ENCODE measurements at places on chromosomes 7 and 10. TPM values are rescaled to one million over a fixed set of nuclear protein-coding genes. Genes with fewer than 3 reads are reported as not detected.

- H3K36me3 ChIP-seq = peaks cover 29% of the 10 kb centered on the region
- H3K27ac ChIP-seq = no peak overlapping the region
- no peak overlapping the region for H3K4me3 ChIP-seq
- DNase-seq = no peak
- H3K4me1 ChIP-seq = peaks cover 7% of the 10 kb centered on the region
Observed at GRCh38 chr7:36928311-36928710, 204.0 kb upstream of the AOAH start.

- H3K27ac ChIP-seq = no peak overlapping the region
- H3K4me3 ChIP-seq = no peak overlapping the region
- H3K27me3 ChIP-seq = peaks cover 5% of the 10 kb centered on the region
- no peaks in the 10 kb centered on the region for H3K4me1 ChIP-seq
Observed at GRCh38 chr10:34824870-34825269, 9.8 kb upstream of the PARD3 start.

DNA sequence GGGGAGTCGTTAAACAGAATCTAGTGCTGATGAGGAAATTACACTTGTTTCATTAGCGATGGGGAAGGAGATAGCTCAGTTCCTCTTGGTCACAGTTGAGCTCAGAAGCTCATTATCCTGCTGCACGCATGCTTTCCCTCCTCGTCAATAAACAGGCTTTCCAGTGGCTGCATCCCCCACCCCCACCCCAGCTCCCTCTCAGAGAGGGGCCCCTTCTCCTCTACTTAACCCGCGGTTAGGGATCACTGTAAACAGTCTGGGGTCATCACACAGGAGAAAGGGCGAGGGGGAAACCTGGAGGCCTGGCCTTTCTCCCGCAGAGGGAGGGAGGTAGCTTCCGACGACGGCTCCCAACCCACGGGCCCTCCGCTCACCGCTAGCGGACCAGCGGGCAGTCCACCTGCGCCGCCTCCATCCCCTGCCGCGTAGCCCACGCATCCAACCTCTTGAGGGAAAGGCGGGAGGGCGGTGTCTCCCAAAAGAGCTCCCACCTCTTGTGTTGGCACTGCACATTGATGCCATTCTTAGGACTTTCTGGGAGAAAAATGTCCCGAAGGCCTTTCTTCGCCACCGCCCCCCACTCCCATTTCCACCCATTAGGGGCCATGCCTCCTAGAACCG lies 80.8 kb downstream of the PAX2 start:
- no peaks in the 10 kb centered on the region for H3K36me3 ChIP-seq
- DNase-seq = no peak
- H3K27ac ChIP-seq = no peak overlapping the region
- peaks cover 11% of the 10 kb centered on the region for H3K4me1 ChIP-seq
- no peak overlapping the region for H3K4me3 ChIP-seq
- H3K27me3 ChIP-seq = peaks cover 77% of the 10 kb centered on the region

Gene SEMA3C
- not detected for total RNA-seq

GRCh38 chr7:117036836-117037235 lies 83.5 kb downstream of the ST7 start:
- no peak overlapping the region for H3K4me3 ChIP-seq
- DNase-seq = no peak
- no peak overlapping the region for H3K27ac ChIP-seq
- H3K36me3 ChIP-seq = no peaks in the 10 kb centered on the region

DNA sequence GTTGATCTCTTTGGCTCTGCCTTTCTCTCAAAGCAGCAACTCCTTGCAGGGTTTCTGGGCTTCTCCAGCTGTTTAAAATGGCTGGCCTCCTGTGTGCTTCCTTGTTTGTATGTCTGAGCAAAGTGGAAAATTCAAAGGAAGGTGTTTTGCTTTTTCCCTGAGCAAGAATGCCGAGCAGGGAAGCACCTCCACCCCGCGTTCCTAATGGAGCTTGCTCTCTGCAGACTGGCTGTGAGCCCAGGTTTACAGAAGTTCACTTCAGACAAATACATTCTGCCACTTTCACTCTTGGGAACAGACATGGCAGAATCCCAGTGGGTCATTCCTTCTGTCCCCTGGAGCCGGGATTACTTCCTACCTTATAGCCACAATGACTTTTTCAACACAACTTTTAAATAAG lies 181.8 kb upstream of the AGK start:
- H3K4me1 ChIP-seq = no peaks in the 10 kb centered on the region
- peaks cover 6% of the 10 kb centered on the region for H3K27me3 ChIP-seq
- H3K4me3 ChIP-seq = no peak overlapping the region
- no peak for DNase-seq

GRCh38 chr10:75860009-75860408 lies 428.6 kb downstream of the LRMDA start:
- H3K27me3 ChIP-seq = no peaks in the 10 kb centered on the region
- H3K36me3 ChIP-seq = no peaks in the 10 kb centered on the region
- no peaks in the 10 kb centered on the region for H3K4me1 ChIP-seq
- DNase-seq = no peak
- H3K27ac ChIP-seq = no peak overlapping the region

DNA sequence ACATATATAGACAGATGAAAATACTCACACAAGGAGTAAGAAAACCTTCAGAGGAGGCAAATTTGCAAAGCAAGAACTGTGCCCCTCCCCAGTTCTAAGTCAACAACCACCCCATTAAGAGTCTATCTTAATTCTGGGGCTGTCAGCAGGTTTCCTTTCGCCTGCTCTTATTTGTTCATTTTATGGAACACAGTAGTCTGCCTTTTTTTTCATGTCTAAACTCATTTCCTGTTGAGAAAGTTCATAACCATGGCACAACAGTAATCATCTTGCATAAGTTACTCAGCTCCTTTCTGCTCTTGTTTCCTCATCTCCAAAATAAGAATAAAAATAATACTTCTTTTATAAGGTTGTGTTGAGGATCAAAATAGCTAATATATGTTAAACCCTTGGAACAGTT lies 25.8 kb upstream of the AMPH start:
- no peaks in the 10 kb centered on the region for H3K4me1 ChIP-seq
- no peaks in the 10 kb centered on the region for H3K36me3 ChIP-seq
- DNase-seq = no peak
- no peak overlapping the region for H3K27ac ChIP-seq
- peaks cover 3% of the 10 kb centered on the region for H3K27me3 ChIP-seq
- no peak overlapping the region for H3K4me3 ChIP-seq

Gene CALN1
- total RNA-seq = not detected

DNA sequence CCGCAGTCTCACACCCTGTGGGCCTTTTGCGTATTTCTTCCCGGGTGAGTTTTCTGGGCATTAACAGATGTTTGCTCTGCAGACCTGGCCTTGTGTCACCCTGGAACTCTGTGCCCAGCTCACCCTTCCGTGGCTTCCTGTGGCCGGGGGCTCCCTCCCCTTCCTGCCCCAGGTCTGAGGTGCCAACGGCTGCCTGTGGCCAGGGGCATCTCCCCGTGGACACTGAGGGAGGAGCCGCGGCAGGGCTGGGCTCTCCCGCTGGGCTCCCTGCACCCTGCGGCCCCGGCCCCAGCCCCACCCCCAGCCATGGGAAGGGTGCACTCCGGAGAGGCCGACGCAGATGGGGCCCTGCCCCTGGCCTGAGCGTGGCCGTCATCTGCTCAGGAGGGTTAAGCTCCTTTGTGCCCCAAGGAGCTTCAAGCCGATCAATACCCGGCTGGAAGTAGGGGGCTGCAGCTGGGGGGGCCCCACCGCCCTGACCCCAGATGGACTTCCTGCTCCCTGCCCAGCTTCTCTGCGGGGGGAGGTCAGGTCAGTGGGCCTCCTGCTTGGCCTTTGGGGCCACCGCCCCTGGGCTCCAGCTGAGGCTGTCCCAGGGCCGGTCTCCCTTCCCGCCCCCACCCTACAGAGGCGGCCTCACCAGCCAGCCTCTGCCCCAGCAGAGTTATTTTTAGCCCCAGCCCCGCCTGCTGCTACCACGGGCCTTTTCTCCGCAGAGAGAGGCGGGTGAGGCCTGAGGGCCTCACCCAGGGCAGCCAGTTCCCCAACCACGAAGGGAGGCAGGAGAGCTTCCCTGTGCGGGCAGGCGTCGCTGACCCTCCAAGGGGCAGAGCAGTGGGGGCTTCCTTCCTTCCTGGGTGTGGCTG lies 24.2 kb downstream of the PWWP2B start:
- no peak overlapping the region for H3K27ac ChIP-seq
- no peak for DNase-seq
- H3K4me1 ChIP-seq = peaks cover 5% of the 10 kb centered on the region

DNA sequence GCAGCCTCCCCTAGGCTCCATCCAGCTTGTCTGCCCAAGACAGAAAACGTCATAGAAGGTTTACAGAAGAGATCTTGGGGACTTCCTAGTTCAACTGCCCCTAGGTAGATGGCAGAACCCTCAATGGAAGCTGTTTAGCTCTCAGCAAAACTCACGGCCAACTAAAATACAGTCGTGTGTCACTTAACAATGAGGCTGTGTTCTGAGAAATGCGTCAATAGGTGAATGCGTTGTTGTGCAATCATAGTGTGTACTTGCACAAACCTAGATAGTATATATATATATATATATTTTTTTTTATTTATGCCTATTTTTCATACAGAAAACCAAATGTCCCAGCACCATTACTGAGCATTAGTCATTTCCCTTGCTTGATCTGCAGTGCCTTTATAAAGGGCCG lies 100.4 kb upstream of the SH2B2 start:
- H3K27ac ChIP-seq = no peak overlapping the region
- H3K4me3 ChIP-seq = no peak overlapping the region
- no peaks in the 10 kb centered on the region for H3K27me3 ChIP-seq
- no peaks in the 10 kb centered on the region for H3K4me1 ChIP-seq
- peaks cover 2% of the 10 kb centered on the region for H3K36me3 ChIP-seq

Gene NAT16
- not detected for total RNA-seq

GRCh38 chr7:128389618-128390329 lies 20.0 kb downstream of the IMPDH1 start:
- no peak overlapping the region for H3K27ac ChIP-seq
- no peaks in the 10 kb centered on the region for H3K4me1 ChIP-seq
- no peak for DNase-seq
- H3K36me3 ChIP-seq = no peaks in the 10 kb centered on the region

GRCh38 chr10:128687408-128687807 lies 561.2 kb upstream of the MKI67 start:
- H3K4me1 ChIP-seq = no peaks in the 10 kb centered on the region
- H3K27ac ChIP-seq = no peak overlapping the region
- no peak overlapping the region for H3K4me3 ChIP-seq
- H3K36me3 ChIP-seq = no peaks in the 10 kb centered on the region
- DNase-seq = no peak
- peaks cover 2% of the 10 kb centered on the region for H3K27me3 ChIP-seq

DNA sequence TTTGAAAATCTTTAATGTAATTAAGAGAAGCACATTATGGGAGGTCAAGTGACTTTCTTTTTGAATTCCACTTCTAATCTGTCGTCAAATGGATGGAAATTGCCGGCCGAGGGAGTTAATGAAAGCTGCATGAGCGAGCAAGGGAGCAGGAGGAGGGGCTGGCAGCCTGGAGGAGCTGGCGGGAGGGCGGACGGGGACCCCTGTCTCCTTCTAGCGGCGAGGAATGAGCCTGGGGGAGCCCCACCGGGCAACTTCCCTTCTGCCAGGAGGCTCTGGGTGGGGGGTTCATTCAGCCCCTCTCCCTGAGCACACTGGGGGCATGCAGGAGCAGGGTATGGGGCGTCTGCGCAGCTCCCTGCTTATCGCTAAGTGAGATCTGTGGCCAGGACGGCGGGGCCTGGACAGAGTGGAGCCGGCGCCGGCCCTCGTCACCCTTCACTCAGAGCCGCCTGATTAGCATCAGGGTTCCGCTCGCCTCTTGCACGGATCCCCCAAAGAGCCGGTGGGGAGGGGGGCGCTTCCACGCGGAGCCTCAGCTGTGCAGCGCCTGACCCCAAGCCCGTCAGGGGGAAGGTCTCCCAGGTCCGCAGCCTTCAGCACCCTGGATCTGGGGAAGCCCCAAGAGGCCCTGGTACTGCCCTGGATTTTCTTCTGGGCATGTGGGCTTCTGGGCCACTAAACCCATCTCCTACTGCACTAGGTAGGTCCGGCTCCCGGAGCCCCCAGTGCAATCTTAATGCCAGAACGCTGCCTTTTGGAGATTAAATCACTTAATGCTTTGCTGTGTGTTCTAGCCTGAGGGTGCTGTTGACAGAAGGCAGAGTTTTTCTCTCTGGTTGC lies 680.8 kb downstream of the LRMDA start:
- no peaks in the 10 kb centered on the region for H3K4me1 ChIP-seq
- no peak for DNase-seq
- no peaks in the 10 kb centered on the region for H3K36me3 ChIP-seq
- H3K4me3 ChIP-seq = no peak overlapping the region
- H3K27me3 ChIP-seq = no peaks in the 10 kb centered on the region

- no peaks in the 10 kb centered on the region for H3K36me3 ChIP-seq
- no peak for DNase-seq
- peaks cover 5% of the 10 kb centered on the region for H3K27me3 ChIP-seq
- no peak overlapping the region for H3K27ac ChIP-seq
- no peaks in the 10 kb centered on the region for H3K4me1 ChIP-seq
Observed at GRCh38 chr7:132082394-132082793, 493.9 kb downstream of the PLXNA4 start.

Gene TMEM225B
- total RNA-seq = 0.64 TPM

DNA sequence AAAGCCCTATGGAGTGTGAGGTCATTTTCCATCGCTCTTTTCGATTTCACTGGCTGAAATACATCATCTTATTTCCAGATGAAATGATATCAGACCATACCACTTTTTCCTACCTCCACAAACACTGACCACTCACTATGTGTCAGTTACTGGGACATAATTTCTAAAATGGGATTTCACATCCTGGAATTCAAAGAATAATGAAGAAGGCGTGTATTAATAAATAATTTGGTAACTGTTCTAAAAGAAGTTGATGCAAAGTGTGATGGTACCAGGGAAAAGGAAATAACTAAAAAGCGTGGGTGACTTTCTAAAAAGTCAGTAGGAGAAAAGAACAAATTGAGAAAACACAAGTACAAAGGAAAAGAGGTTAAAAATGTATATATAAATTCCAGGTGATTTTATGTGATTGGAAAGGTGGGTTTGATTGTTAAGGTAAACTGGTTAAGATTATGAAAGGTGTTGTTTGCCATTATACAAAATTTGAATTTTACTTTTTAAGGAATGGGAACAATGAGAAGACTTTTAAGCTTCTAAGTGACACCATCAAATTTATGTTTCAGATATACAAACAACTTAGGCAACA lies 764 bp upstream of the NDUFA5 start:
- no peaks in the 10 kb centered on the region for H3K4me1 ChIP-seq
- H3K36me3 ChIP-seq = no peaks in the 10 kb centered on the region
- H3K27me3 ChIP-seq = no peaks in the 10 kb centered on the region

Gene ZNF398
- 14.1 TPM for total RNA-seq
